ENCODE measurements at places on chromosomes 12 and 14.

- no peak for DNase-seq
Observed at GRCh38 chr12:32482226-32482625, 82.9 kb downstream of the FGD4 start.

DNA sequence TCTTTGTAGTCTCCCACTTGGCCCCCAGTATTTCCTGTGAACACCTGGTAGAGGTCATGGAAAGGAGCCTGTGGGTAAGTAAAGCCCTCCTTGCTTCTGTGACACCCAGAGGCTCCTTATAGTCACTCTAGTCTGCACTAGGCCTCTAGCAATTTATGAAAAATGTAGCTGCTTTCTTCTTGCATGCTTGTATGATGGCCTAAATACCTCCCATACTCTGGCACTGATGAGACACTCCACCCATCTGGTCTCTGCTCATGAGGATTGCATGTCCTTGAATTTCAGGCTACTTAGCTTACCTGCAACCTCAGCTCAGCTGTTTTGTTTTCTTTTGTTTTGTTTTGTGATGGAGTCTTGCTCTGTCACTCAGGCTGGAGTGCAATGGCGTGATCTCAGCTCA lies 4.6 kb upstream of the A2ML1 start:
- no peak for DNase-seq

DNA sequence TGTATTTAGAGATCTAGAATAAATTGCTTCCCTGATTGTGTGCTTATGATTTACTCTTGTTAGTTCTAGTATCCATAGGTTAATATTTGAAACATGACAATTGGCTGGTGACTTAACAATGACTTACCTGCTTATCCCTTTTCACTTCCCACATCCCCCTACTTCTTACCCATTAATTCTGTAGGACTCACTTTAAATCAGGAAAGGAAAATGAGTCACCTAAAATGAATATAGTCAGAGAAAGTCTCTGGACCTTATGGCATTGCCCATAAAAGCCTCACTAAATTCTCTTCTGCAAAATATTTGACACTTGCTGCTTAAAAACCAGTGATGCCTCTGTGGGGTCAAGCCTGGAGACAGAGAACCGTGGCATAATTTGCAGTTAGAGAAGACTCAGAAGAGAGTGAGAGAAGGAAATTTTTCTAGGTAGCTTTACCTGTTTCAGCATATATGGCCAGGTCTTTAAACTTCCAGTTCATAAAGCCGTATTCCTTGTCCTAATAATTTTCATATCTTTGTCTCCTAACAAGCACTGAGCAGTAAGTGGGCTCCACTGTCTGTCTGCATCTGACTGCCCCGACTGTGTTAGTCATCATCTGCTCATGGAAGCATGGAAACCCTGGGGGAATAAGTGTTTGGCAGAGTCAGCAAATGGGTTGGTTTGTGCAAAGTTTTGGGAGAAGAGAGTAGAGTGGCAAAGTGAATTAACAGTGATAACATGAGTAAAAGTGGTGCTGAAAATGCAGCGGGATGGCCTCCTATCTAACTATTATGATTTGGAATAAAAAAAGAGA lies 294.4 kb downstream of the AKAP6 start:
- DNase-seq = no peak

- DNase-seq = no peak
Observed at GRCh38 chr12:132484183-132484890, 5.6 kb upstream of the FBRSL1 start.

DNA sequence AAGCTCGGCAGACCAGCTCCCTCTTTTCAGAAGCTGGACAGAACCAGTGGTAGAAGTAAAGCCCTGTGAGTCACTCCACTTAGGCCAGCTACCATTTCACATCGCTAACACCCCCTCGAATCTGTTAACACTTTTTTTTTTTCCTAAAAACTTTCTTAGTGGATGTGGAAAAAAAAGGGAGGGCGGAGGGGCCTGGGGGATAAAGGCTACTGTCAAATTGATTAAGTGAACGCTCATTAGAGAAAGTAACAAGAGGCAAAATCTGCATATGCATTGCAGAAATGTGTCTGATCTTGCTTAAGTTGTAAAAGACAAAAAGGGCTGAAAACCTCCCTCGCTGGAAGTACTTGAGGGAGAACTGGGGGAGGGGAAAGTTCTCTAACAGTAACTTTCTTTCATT lies 86.6 kb upstream of the OTX2 start:
- no peak for DNase-seq

DNA sequence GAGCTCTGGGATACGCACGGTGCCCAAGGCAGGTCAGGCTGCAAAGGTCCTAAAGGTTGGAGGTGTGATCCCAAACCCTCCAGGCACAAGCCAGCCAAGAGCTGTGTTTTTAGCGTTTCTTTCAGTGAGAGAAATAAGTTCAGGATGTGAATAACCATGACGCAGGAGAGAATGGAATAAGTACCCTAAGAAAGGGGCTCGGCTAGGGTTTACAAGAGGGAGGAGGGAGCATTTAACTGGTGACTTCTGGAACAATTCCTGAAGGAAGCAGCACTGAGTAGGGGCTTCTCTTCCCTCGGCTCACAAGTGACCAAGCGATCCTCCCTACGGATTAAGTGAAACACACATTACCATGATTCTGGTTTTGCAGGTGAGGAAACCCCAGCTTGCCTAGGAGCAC lies 29.4 kb downstream of the SSH1 start:
- DNase-seq = no peak

DNA sequence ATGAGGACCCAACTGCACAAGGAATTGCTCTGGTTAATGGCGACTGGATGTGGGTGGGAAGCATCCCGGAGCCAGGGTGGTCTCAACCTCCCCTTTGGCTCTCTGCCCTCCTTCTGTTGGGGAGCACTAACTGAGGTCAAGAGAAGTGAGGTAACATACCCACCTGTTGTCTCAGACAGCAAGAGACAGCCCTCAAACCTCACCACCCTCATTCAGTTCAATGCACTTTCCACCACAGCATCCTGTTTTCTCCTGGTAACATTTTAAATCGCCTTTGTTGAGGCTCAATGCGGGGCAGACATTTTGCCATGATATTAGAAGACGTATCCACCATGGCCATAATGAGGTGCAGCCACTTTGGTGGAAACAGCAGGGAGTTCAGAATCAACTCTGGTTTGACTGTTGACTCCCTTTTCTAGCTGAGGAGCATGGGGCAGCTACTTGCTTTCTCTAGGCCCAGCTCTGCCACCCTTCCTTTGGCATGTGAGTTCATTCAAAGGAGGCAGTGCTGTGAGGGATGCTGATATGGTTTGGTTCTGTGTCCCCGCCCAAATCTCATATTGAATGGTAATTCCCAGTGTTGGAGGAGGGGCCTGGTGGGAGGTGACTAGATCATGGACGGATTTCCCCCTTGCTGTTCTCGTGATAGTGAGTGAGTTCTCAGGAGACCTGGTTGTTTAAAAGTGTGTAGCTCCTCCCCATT lies 338.6 kb downstream of the PCNX1 start:
- DNase-seq = no peak

DNA sequence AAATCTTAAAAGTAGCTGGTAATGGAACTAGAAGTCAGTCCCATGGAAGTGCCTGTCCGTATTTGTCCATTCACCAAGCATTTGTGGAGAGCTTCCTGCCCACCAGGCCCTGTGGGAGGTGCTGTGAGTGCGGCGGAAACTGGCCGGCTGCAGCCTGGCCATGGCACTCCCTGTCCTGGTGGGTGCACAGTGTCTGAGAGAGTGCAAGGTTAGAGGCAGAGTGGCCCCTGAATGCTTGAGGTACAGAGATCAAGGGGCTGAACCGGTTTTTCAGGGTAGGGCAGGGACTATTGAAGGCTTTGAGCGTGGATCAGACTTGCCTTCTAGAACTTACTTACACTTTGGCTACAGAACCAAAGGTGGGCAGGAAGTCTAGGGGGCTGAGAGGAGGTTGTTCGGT lies 92.9 kb downstream of the ESR2 start:
- no peak for DNase-seq

DNA sequence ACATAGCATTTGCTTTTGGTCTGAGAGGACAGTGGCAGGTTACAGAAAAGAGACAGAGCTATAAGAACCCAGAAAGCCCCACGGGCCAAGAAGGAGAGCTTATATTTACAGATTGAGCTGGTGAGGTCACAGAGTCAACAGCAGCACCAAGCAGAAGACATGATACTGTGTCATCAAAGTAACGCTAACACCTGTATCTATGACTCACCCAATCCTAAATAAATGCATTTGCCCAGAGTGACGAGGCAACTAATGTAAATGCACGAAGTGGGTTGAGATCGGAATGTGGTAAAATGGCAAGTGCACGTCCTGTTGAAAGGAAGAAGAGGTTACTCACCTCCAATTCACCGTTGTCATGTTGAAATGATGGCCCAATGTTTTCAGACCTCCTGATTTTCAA lies 6.7 kb upstream of the CD163L1 start:
- DNase-seq = no peak

DNA sequence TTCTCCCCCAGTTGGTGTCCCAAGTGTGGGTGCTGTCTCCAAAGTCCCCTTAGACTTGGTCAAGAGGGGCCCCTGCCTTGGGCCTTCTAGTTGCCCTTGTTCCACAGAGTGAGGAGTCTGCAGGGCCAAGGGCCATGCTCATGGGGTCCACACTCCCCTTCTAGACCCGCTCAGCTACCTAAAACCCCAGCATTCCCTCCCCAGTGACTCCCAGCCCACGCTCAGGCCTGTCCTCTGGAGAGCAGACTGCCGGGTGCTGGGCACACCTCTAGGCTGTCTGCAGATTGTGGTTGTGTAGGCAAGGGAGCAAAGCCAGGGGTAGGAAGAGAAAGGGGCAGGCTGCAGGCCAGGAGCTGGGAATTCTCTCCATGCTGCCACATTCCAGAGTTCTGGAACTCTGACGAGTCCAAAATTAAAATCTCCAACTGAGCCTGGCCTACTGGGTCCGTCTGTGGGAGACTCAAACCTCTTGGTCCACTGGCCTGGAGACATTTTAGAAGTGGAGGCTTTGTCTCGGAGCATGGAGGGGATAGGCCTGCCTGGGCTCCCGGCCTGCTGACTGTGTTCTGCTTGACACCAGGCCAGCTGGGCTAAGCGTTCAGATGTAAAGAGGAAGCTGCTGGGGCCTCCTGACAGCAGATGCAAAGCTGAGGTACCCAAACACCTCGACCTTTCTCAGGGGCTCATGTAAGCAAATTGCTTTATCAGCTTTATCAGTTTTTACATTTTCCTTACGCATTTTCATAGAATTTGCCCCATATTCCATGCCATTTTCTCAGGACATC lies 13.7 kb upstream of the KRT5 start:
- no peak for DNase-seq

- no peak for DNase-seq
Observed at GRCh38 chr12:131734336-131735152, 23.7 kb downstream of the SFSWAP start.

DNA sequence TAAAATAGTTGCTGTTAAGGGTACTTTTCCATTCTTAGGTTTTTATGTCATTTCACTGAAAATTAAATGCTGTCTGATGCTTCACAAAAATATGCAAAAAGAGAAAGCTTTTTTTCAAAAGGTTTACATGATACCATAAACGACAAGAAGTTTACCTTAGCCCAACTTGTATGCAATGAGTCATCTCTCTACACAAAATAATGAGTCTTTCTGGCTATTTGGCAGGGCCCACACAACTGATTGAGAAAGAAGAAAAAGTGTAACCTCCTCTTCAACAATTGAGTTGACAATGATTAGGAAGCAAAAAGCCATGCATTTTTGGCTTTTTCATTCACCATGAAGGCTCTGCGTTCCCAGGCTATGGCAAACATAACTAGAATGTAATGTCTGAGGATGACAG lies 165.4 kb upstream of the CPNE8 start:
- no peak for DNase-seq

Data from left cardiac atrium (tissue), 4 donors.